Neural progenitor cell (in vitro differentiated cells): ENCODE measurements at places on chromosomes 2 and 18. TPM values are rescaled to one million over a fixed set of nuclear protein-coding genes. Genes with fewer than 3 reads are reported as not detected.

- no peaks in the 10 kb centered on the region for H3K4me1 ChIP-seq
- no peak for DNase-seq
- H3K27me3 ChIP-seq: no peaks in the 10 kb centered on the region
- H3K4me3 ChIP-seq: no peak overlapping the region
- no peaks in the 10 kb centered on the region for H3K36me3 ChIP-seq
Measured at GRCh38 chr2:197273485-197273884, 37.1 kb downstream of the ANKRD44 start.

GRCh38 chr2:148971547-148971946 lies 67.0 kb upstream of the LYPD6B start:
- H3K27me3 ChIP-seq: no peaks in the 10 kb centered on the region
- no peaks in the 10 kb centered on the region for H3K36me3 ChIP-seq
- DNase-seq: no peak

- no peaks in the 10 kb centered on the region for H3K36me3 ChIP-seq
- peaks cover 17% of the 10 kb centered on the region for H3K4me1 ChIP-seq
- H3K27ac ChIP-seq: no peak overlapping the region
- DNase-seq: no peak
Measured at GRCh38 chr2:179275253-179276012, 10.8 kb upstream of the SESTD1 start.

GRCh38 chr2:71710367-71711132 lies 257.2 kb downstream of the DYSF start:
- no peaks in the 10 kb centered on the region for H3K27me3 ChIP-seq
- no peak for DNase-seq
- no peak overlapping the region for H3K27ac ChIP-seq
- H3K4me1 ChIP-seq: no peaks in the 10 kb centered on the region
- H3K4me3 ChIP-seq: no peak overlapping the region
- no peaks in the 10 kb centered on the region for H3K36me3 ChIP-seq

- peaks cover 12% of the 10 kb centered on the region for H3K36me3 ChIP-seq
- H3K27ac ChIP-seq: no peak overlapping the region
- H3K4me3 ChIP-seq: no peak overlapping the region
Measured at GRCh38 chr2:101272045-101272784, 19.5 kb downstream of the CNOT11 start.

- DNase-seq: no peak
- H3K4me1 ChIP-seq: no peaks in the 10 kb centered on the region
- H3K4me3 ChIP-seq: no peak overlapping the region
Measured at GRCh38 chr2:166841679-166842078, 46.6 kb upstream of the XIRP2 start.

- no peaks in the 10 kb centered on the region for H3K36me3 ChIP-seq
- H3K4me3 ChIP-seq: no peak overlapping the region
- H3K27me3 ChIP-seq: no peaks in the 10 kb centered on the region
- DNase-seq: no peak
Measured at GRCh38 chr2:2161871-2162653, 169.0 kb downstream of the MYT1L start.

DNA sequence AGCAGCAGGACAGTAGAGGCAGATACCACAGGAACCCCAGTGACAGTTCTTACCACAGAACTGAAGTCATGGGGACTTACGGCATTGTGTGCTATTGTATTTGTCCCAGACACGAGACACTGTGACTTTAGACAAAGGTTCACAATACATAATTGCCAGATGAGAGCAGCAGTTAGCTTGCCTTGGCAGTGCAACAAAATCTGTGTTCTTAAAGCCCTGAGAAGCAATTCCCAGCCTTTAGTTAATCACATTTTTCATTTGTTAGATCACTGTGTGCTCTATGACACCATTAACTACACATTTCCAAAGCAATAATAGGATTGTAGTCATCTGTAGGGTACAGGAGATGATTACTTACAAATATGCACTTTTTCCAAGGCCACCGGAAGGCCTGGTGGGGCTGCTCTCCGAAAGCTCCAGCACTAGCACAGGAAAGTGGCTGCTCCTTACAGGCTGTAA lies 97.5 kb upstream of the LDLRAD4 start:
- H3K27me3 ChIP-seq: no peaks in the 10 kb centered on the region
- no peaks in the 10 kb centered on the region for H3K4me1 ChIP-seq
- no peak for DNase-seq
- H3K4me3 ChIP-seq: no peak overlapping the region

- DNase-seq: no peak
- H3K27me3 ChIP-seq: no peaks in the 10 kb centered on the region
- H3K4me1 ChIP-seq: no peaks in the 10 kb centered on the region
- H3K4me3 ChIP-seq: no peak overlapping the region
- no peaks in the 10 kb centered on the region for H3K36me3 ChIP-seq
Measured at GRCh38 chr2:167749016-167749415, 498.4 kb downstream of the STK39 start.

- H3K4me1 ChIP-seq: no peaks in the 10 kb centered on the region
- no peak overlapping the region for H3K27ac ChIP-seq
Measured at GRCh38 chr18:54939361-54939917, 19.8 kb downstream of the CCDC68 start.

DNA sequence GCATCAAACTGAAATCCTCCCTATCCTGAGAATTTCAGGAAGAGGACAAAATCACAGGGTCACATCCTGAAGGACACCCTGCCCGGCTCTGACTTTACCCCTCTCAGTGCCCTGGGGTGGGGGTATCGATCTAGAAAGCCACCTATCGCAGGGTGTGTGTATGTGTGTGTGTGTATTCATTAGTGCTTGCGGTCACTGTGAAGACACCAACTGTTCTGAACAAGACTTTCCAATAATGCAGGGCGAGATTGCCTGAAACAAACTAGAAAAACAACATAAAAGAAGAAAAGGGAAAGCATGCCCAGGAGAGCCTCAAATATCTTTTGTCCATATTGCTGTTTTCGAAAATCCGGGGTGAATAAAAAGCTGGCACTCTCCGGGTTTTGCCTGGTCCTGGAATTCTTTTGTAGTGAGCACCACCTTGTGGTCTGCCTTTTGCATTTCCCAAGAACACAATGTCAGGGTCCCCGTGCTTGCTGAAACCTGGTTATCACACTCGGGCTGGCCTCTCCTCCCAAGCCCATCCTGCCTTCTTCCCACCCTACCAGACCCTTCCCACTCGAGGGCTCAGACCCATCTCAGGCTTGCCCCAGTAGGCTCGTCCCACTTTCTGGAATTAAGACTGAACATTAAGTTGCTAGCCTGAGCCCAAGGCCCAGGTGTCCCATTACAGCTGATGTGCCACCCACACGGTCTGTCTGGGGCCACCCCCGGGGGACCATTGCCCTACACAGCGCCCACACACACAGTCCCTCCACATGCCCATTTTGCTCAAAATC lies 25.0 kb upstream of the COPS8 start:
- H3K36me3 ChIP-seq: no peaks in the 10 kb centered on the region
- peaks cover 19% of the 10 kb centered on the region for H3K4me1 ChIP-seq
- peak; percentile 82 for DNase-seq
- H3K4me3 ChIP-seq: no peak overlapping the region
- no peaks in the 10 kb centered on the region for H3K27me3 ChIP-seq
- no peak overlapping the region for H3K27ac ChIP-seq

Gene SCN9A
- 1.1 and 1.2 TPM in 2 replicates for total RNA-seq

Gene STK16
- total RNA-seq: 19.9 and 26.8 TPM in 2 replicates

Gene GREB1
- total RNA-seq: 30.8 and 33.2 TPM in 2 replicates

Gene APCDD1
- 1.9 and 4.7 TPM in 2 replicates for total RNA-seq

Gene CABLES1
- total RNA-seq: 2.8 and 3.7 TPM in 2 replicates

Gene RAB31
- 4.6 and 5.0 TPM in 2 replicates for total RNA-seq

Gene FMNL2
- 64.8 and 99.7 TPM in 2 replicates for total RNA-seq

Gene CCDC102B
- total RNA-seq: 14.1 and 26.2 TPM in 2 replicates
